ENCODE measurements at places on chromosomes 7 and 10.

DNA sequence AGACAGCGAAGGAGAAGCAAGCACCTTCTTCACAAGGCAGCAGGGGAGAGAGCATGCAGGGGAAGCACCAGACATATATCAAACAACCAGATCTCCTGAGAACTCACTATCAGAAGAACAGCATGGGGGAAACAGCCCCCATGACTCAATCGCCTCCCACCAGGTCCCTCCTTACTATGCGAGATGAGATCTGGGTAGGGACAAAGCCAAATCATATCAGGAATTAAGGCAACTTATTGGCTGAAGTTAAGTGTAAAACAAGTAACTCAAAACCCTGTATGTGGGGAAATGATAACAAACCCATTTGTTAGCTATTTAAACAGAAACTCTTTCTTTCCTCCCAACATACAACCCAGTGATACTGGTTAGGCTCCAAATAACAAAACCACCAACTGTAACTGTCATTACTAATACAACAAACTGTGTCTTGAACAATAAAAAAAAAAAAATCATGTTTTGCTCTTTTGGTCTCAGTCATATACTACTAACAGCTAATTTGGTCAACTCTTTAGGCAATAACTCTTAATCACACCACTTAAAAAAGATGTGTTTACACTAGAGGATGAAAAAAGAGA is 57.8 kb downstream of the MINDY3 start:
- DNase-seq = no peak

GRCh38 chr10:57917019-57917418 is 350.7 kb downstream of the IPMK start:
- no peak for DNase-seq

- DNase-seq = no peak
Measured at GRCh38 chr10:102393411-102394078, 2.0 kb upstream of the NFKB2 start.

- no peak for DNase-seq
Measured at GRCh38 chr10:79179957-79180309, 111.2 kb downstream of the ZMIZ1 start.

DNA sequence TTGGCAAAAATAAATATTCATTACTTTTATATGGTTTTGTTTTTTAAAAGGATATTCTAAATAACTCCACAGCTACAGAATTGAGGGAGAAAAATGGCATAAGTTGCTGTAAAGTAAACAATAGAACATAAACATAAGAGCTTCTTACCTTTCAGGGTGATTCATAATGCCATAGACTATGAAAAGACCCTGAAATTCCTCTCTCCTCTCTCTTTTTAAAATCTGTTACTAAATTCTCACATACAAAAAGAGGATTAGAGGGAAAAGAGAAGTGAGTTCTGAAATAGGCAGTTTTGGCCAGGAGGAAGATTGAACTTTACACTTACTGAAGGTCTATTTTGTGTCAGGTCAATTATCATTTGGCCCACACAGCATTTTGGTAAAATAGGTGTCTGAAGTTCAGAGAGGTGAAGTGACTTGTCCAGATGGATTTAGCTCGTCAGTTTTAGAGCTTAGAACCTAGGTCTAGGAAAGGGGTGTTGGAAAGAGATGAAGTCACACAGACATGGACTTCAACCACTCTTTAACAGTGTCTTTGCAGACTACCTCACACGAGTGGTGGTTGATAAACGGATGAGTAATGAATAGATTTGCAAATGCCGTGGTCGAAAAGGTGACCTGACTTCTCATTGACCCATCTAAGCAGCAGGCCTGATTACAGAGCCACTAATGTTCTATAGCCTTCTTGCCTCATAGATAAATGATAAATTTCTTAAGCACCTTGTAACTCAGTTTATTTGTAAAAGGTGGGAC is 190.6 kb upstream of the CCDC6 start:
- no peak for DNase-seq

DNA sequence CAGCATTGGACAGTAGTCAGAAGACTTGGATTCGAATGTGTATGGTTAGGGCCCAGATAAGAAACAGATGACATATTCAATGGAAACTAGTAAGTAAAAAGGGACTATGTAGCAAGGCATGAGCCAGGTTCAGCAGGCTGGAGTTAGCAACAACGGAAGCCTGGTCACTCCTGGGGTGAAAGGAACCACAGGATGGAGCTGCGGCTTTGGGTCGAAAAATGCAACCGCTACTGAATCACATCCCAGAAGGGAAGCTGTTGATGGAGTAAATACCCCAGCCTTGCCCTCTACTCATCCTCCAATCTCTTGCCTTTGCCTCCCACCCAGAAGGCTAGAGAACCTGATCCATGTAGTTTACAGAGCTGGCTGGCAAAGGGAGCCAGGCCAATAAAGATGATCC is 37.5 kb upstream of the EGR2 start:
- DNase-seq = no peak
